ENCODE measurements at places on chromosomes 11 and 22.

DNA sequence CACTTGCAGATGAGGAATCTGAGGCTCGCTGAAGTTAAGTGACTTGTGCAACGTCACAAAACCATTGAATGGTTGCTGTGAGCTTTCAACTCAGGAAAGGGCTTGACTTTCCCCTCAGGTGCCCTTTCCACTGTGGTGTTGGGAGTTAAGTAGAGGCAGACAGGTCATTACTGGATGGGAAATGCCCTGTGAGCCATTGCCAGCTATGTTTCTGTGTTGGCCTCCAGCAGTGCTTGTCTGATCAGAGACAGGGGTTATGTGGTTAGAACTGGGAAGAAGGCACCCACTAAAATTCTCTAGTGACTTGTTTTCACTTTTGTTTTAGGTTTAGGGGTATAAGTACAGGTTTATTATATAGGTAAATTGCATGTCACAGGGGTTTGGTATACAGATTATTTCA is 96.6 kb downstream of the FDX1 start:
- peak; percentile 28 for DNase-seq

- DNase-seq, result no peak
These were observed 11.8 kb upstream of the THY1 start for GRCh38 chr11:119434591-119435330.

DNA sequence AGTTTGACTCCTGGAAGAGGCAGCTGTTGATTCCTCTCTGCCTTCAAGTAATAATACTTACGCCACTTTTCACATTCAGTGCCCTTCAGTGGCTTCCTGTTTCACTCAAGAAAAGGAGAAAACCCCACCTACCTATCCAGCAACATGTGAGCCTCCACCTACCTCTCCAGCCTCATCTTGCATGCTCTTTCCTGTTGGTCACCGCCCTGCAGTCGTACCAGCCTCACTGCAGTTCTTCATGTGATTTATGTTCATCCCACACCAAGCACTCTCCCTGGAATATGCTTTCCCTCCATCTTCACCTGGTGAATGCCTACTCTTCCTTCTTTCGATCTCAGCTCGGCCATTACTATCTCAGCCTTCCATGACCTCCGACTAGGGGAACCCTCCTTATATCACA is 21.8 kb upstream of the YWHAH start:
- DNase-seq, result no peak

- DNase-seq, result no peak
These were observed 60.8 kb downstream of the MYO7A start for GRCh38 chr11:77188633-77189491.

GRCh38 chr11:64726211-64726641 is 3.2 kb upstream of the NRXN2 start:
- no peak for DNase-seq

DNA sequence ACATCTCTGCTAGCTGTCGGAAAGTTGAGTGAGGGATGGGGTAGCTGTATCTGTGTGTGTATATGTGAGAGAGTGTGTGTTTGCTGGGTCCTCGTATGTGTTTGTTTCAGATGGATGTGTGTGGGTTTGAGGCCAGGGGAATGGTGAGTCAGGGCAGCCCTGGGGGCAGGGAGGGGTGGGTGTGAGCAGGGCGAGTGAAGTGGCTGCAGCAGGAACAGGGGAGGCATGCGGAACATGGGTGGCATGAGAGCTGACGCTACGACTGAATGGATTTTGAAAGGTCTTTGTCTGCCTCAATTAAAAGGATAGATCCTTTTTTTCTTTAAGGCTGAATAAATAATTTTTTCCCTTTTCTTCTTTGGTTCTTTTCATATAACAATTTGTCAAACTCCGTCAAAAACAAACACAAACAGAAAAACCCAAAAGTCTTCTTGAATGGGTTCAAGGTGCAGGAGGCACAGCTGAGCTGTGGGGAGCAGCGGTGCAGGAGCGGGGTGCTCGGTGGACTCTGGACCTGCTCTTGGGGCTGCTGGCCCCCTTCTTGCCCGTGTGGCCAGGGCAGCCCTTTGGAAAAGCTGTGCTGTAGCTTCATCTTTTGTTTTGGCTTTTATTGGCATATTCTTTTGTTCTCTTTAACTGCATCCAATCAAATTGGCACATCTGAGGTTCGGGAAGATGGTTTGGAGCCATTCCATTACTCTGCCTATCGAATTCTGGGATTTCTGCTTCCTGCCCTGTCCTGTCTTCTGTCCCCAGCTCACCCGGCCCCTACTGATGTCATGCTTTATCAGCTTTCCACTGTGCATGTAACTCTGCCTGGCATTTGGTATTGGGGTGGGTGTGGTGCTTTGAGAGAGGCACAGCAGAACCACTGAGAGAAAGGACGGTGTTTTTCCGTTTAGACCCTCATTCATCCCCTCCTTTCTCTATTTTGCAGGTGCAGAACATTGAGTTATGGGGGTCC is 80.1 kb downstream of the ADAMTS15 start:
- no peak for DNase-seq

DNA sequence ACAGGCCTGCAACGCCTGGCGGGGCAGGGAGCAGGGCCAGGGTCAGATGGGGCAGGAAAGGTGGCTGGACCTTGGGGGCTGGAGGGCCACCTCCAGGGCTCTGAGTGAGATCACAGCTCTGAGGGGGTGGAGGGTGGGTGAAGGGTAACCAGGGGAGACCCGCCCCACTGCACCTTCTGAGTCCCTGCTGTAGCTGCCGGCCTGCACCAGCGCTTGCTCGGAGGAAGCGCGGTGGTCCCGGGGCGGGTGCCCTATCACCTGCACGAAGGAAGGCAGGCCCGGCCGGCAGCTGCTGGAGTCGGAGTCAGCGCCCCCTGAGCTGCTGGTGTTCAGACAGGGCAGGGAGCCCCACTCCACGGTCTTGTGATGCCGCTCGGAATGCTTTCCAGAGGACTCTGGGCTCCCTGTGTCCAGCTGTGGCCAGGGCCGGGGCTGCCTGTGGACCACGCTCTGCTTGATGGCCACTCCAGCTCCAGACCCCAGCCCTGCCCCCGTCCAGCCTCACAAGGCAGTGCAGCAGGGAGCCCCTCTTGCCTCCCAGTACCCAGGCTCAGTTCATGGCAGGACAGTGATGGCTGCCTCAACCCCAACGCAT is 3.8 kb downstream of the LMNTD2 start:
- no peak for DNase-seq

- peak; percentile 19 for DNase-seq
These were observed 8.7 kb downstream of the SPTBN2 start for GRCh38 chr11:66720223-66720898.

DNA sequence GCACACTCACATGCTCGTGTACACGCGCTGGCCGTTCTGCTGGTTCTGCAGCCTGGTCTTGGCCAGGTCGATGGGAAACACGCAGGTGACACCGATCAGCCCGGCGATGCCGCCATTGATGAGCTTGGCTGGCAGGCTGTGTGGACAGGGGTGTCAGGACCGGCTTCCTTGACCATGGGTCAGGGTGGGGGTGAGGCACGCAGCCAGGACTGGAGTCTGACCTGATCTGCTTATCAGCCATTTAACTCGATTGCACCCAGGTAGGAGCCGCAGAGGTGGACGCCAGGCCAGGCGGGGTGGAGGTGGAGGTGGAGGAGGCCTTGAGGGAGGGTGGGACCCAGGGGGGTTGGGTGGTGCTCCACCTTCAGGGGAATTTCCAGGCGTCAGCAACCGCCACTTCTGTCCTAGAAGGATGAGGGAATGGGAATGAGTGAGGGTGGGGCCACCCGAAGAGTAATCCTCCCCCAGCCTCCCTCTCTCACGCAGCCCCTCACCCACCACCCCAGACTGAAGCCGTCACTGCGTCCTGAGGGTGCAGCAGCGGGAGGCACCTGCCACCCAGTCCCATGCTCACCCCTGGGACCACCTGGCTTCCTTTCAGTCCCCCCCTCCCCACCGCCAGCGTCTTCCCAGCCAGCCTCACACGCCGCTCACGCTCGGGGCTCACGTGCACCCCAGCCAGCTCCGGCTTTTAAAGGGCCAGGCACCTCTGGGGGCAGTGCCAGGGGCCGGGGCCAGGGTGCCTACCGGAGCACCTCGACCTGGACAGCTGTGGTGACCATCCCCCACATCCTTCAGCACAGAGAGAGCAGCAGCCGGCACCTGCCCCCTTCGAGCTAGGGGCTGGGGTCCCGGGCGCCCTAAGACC is 3.1 kb downstream of the SLC25A22 start:
- DNase-seq, result no peak

GRCh38 chr11:120170741-120171261 is 32.9 kb upstream of the TRIM29 start:
- no peak for DNase-seq

DNA sequence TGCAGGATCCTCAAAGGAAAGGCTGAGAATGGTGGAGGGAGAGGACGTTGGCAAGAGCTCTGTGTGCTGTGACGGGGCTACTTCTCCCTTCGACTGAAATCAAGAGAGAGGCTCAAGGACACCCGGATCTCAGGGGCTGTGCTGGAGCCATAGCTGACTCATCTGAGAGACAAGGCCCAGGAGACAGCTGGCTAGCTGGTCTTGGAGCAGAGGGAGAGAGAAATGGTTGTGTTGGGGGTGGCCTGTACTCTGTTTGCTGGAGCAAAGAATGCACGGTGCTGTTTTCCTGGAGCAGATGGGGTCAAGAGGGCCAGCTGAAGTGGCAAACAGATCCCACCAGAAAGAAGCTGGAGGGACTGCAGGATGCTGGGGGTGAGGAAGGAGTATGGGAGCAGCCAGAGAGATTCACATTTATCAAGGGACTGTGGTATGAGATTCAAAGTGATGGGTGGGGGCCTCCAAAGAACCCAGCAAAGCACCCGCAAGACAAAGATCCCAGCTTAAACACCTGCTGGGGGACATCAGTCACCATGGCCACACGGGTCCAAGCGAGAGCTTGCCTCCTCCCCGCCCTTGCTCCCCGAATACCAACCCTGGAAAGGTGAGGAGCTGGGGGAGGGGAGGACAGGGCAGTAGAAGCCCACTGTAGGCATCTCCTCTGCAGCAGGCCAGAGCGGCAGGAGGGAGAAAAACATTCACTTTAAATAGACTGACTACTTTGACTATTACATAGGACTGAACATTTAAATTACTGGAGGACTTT is 40.8 kb downstream of the MAP6 start:
- no peak for DNase-seq

DNA sequence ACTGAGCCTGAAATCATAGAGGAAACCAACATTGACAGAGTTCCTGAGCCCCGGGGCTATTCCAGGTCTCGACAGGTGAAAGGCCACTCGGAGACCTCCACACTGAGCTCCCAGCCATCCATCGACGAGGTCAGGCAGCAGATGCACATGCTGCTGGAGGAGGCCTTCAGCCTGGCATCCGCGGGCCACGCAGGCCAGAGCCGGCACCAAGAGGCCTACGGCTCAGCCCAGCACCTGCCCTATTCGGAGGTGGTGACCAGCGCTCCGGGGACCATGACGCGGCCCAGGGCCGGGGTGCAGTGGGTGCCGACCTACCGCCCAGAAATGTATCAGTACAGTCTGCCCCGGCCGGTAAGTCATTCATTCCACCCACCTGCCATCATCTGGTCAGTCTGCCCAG is 54.9 kb downstream of the C11orf91 start:
- DNase-seq, result no peak

DNA sequence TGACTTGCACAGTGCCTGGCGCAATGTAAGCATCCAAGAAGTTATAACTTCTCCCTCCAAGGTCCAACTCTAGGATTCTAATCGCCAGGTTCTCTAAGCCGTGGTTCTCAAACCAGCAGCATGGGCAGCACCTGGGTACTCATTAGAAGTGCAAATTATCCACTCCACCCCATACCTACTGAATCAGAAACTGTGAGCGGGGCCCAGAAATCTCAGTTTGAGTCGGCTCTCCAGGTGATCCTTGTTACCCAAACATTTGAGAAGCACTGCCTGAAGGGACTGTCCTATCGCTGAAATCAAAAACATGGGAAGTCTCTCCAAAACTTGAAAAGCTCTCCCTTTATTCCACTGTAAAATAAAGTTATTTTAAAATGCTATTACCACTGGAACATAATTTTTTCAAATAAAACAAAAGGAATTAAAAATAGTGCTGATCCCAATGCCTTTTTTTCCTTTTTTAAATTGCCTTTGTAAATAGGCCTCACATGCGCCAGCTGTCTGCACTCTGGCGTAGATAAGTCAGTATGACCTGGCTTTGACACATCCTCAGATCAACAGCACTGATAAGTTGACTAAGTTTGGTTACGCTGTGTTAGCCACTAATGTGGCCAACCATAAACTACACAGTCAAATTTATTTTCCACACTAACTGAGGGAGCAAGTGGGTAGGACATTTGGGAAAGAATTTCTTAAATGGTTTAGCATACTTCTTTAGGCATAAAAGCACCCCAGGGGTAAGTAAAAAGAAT is 8.4 kb upstream of the CTR9 start:
- DNase-seq, result peak; percentile 53

GRCh38 chr11:126863294-126863997 is 137.1 kb downstream of the KIRREL3 start:
- DNase-seq, result no peak

GRCh38 chr11:17145972-17146371 is 61.8 kb downstream of the PIK3C2A start:
- no peak for DNase-seq

GRCh38 chr11:36702330-36703054 is 104.5 kb upstream of the RAG2 start:
- DNase-seq, result peak; percentile 20

DNA sequence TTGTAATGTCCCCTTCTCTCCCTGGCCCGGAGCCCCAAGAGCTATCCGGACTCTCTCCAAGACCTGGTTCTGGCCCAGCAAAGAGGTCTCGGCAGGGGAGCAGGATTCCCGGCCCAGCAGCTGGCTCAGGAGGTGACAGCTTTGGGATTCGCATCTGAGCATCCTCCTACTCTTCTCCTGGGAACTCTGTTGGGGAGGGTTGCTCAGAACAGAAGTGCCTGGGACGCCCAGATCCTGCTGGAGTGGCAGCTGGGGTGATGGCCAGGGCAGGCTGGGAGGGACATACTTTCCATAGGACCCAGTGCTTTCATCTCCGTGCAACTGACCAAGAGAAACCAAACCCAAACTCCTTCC is 83.6 kb upstream of the PRODH start:
- DNase-seq, result no peak

- no peak for DNase-seq
These were observed 7.1 kb upstream of the MUC6 start for GRCh38 chr11:1043563-1044096.

Data from CD4-positive, alpha-beta T cell treated with Interleukin-10 for 1 hour (primary cell).